ENCODE measurements at places on chromosomes 2 and 18. TPM values are rescaled to one million over a fixed set of nuclear protein-coding genes. Genes with fewer than 3 reads are reported as not detected.

- DNase-seq, result no peak
Measured at GRCh38 chr2:121329786-121330185, 44.8 kb upstream of the TFCP2L1 start.

DNA sequence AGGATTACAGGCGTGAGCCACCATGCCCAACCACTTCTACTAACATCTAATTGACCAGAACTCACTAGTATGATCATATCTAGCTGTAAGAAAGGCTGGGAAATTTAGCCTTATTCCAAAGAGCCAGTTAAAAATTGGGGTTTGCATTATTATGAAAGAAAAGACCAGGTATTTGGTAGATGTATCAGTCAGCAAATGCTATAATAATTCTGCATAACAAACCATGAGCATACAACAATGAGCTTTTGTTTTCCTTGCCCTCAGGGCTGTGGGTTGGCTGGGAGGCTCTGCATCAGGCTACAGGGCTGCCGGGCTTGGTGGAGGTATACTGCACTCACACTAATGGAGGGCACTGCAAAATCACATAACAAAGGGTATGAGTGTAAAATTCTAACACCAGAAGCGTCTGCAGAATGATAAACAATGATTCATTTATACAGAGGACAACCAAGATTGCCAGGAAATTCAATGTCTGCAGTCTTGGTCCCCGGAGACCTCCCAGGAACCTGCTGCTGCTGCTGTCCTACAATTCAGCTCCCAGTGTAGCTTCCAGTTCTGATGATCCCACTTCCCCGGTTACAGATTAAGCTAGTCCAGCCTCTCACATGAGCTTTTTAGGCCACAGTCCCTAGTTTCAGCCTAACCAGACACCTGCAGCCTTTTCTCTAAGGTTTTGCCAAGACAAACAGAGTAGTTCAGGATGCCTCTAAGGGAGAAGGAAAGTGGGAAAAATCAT, 32.2 kb upstream of the ST3GAL5 start:
- no peak for DNase-seq

GRCh38 chr2:231228223-231228622, 29.8 kb downstream of the ARMC9 start:
- DNase-seq, result no peak

GRCh38 chr18:80154293-80154692, 45.2 kb downstream of the ADNP2 start:
- DNase-seq, result peak; percentile 57

DNA sequence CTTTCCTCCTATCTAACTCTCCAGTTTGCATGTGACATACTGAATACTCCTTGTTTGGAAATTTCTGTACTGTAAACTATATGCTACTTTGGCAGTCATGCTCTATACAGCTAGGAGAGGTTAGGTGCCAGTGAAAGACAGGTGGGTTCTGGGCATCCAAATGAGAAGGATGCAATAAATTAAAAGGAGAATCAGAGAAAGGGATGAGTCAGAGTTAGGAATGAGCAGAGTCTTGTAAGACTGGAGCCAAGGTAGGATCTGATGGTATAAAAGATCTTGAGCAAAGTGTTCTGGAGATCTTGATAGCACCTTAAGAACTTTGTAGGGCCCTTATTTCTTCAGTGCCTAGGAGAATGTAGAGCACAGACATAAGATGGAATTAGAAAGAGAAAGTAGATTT, 58.7 kb upstream of the STAM2 start:
- no peak for DNase-seq

DNA sequence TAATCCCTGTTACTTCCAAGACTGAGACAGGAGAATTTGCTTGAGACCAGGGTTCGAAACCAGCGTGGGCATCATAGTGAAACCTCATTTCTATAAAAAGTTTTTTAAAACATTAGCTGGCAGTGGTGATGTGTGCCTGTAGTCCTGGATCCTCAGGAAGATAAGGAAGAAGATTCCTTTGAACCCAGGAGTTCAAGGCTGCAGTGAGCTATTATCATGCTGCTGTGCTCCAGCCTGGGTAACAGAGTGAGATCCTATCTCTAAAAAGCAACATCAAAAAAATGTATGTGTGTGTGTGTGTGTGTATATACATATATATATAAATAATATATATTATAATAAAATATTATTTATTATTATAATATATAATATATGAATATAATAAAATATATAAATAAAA, 1417.6 kb upstream of the CDH2 start:
- DNase-seq, result no peak

DNA sequence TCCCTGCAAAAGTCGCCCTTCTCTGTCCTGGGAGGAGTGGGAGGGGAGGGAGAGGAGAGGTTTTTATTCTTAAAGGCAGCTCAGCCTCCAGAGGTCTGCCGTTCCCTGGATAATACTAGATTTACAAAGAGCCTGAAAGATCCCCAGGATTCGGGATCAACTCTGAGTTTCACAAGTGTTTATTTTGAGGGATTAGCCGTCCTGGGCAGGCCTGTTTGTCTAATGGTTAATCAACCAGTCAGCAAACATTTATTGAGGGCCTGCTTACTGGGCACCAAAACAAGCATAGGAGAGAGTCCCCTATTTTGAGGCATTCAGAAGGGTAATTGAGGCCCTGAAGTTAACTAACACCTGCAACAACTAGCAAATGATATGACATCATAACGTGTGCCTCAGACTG, 152.6 kb upstream of the SLC1A4 start:
- DNase-seq, result no peak

- DNase-seq, result no peak
Measured at GRCh38 chr2:37784071-37784758, 112.8 kb upstream of the CDC42EP3 start.

DNA sequence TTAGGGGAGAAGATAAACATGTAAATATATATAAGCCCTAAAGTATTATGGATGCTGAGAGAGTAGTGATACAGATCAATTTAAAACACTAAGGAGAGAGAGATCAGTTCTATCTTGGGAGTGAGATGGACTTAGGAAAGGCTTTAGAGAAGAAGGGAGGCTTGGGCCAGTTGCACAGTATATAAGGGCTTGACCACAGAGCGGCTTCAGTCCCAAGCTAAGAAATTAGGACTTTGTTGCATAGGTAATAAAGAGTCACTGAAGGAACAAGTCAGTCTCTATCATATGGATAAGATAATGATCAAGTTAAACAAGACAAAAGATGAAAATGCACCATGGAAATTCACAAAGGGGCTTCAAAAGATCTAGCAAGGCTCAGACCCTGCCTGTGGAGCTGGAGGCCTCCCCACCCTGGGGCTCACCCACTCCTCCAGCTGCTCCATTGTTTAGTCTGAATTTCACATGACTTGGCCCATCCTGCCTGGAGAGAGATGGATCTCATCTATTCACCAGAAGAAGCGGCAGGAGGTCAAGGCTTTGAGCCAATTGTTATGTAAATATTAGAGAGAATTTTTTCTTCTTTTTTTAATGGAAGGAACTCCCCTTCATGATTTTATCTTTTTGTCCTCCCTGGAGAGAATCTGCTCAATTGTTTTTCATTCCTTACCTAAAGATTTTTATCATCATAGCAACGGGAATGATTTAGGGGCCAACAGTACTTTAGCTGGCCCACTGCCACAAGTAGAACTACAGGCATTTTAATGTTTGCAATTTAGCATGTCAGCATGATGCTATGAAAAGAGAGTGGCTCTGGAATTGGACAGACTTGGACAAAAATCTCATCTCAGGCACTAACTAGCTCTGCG, 44.0 kb downstream of the GYPC start:
- no peak for DNase-seq

- no peak for DNase-seq
Measured at GRCh38 chr2:166115589-166115988, 12.2 kb downstream of the SCN1A start.

GRCh38 chr2:120927265-120927628, 191.6 kb downstream of the GLI2 start:
- no peak for DNase-seq

DNA sequence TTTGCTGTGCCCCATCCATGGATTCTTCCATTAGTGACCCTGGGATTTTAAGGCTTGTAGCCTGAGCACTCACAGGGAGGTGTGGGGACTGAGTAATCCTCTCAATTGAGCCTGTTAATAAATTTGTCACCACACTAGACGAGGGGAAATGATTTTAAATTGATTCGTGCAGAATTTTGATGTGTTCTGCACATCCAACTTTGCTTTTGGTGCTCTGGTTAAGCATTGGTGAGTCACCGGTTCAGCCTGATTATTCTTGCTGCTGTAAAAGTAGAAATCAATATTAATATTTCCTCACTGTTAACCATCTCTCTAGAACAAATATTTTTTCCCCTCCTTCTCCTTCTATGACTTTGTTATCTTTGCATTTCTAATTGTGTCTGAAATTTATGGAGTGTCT, 482.0 kb downstream of the TSN start:
- DNase-seq, result no peak

DNA sequence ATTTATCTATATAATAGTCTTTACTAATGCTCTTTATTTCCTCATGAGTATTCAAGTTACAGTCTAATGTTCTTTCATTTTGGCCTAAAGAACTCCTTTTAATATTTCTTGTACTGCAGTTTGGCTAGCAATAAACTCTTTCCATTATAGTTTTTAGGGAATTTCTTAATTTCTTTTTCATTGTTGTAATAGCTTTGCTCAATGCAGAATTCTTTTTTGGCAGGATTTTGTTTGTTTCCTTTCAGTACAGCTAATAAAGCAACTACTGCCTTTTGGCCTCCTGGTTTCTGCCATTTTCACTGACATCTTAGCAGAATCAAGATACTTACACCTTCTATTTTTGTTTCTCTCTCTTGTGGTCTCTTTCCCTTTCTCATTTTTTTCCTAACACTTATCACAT, 390.4 kb upstream of the RGPD4 start:
- DNase-seq, result no peak

DNA sequence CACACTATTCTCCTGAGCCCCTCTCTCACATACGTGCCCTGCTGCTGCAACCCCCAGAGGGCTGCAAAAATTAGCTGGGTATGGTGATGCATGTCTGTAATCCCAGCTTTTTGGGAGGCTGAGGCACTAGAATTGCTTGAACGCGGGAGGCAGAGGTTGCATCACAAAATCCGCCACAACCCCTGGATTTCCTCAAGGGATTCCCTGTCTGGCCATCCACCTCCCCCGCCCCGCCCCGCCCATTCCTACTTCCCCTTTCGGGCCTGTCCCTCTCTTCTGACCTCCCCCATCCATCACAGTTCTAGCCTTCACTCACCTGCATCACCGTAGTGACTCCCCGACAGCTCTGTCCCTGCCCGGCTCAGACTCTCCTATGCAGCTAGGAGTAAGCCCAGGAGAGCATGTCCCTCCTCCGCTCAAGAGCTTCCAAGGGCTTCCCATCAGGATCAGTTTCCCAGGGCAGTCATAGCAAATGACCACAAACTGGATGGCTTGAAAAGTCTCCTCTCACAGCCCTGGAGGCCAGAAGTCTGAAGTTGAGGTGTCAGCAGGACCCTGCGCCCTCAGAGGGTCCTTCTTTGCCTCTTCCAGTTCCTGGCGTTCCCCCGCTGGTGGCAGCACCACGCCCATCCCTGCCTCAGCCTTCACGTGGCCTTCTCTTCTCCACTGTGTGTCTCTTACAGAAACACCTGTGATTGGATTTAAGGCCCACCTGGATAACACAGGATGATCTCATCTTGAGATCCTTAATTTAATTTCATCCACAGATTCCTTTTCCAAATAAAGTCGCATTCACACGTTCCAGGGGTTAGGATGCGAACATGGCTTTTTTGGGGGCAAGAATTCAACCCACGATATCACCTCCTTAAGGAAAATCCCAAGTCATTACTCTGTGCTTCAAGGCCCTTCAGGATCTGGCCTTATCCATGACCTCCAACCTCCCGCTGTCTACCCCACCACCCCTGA, 58.5 kb downstream of the HS1BP3 start:
- DNase-seq, result no peak

DNA sequence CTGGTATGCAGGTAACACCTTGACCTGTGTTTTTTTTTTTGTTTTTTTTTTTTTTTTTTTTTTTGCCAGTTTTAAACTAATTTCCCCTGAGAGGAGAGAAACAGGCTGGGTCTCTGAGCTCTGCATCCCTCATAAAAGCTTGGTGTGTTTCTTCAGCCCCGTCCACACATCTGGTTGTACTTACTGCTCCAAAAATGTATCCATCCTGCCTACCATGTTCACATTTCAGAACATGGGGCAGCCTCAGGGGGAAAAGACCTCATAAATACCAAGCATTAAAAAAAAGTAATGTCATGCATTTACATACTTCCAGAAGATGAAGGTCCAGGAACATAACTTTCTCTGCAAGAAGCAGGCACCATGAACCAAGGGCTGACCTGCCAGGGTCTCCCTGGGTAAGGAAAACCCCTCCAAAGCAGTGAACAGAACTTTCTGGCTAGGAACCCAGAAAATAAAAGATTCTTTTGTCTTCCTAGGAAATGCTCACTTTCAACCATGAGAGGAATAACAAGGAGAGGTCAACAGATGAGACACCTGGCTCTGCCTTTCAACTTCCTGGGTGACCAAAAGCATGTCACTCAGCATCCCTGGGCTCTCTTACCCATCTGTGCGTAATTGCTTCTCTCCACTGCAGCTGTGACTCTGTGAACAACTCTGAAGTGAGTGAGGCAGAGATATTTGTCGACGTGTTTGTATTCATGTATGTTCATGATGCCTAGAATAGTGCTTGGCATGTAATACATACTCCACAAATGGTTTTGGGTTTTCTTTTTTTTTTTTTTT, 118.6 kb downstream of the MCFD2 start:
- DNase-seq, result no peak

DNA sequence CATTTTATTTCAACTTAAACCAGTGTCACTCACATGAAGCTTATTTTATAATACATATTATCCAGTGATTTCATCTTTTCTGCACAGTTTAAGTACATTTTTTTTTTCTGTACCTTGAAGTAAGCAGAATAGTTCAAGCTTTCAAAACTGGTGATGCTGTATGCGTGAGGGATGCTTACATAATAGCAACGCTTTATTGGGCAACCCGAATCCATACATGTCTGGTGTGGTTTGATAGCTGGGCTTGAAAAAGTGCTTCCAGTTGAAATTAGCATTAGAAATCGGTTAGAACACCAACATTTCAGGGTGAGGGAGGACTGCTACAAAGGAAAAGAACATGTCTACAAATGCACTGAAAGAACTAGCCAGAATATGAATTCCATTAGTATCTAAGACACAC, 117.4 kb downstream of the MBP start:
- no peak for DNase-seq

- no peak for DNase-seq
Measured at GRCh38 chr2:234378440-234378839, 118.4 kb downstream of the ARL4C start.

GRCh38 chr2:18262601-18263000, 297.9 kb downstream of the RDH14 start:
- no peak for DNase-seq

The METAP1D gene
- total RNA-seq, result 3.4 TPM

The PCARE gene
- total RNA-seq, result not detected

The PSTPIP2 gene
- 46.9 TPM for total RNA-seq

The IL1A gene
- 1.6 TPM for total RNA-seq

The LIMS3 gene
- 0.48 TPM for total RNA-seq

The MYO3B gene
- total RNA-seq, result 0.88 TPM

The NPHP1 gene
- 0.24 TPM for total RNA-seq
